ENCODE measurements at places on chromosomes 4 and X. TPM values are rescaled to one million over a fixed set of nuclear protein-coding genes. Genes with fewer than 3 reads are reported as not detected.
A peak's percentile ranks its signal among the peaks of the same experiment; 100 is the strongest.

- no peaks in the 10 kb centered on the region for H3K36me3 ChIP-seq
- no peak overlapping the region for H3K4me3 ChIP-seq
- H3K27me3 ChIP-seq = no peaks in the 10 kb centered on the region
- H3K4me1 ChIP-seq = peaks cover 33% of the 10 kb centered on the region
- DNase-seq = no peak
- peak overlapping the region; percentile 1 for H3K27ac ChIP-seq
These were observed 223.9 kb upstream of the ANKRD50 start for GRCh38 chr4:124936427-124936826.

- H3K27me3 ChIP-seq = no peaks in the 10 kb centered on the region
- no peak overlapping the region for H3K4me3 ChIP-seq
- H3K36me3 ChIP-seq = no peaks in the 10 kb centered on the region
- no peak for DNase-seq
- no peaks in the 10 kb centered on the region for H3K4me1 ChIP-seq
These were observed 19.1 kb upstream of the CXCL11 start for GRCh38 chr4:76055016-76055415.

GRCh38 chr4:185283723-185284122, 74.3 kb downstream of the SNX25 start:
- no peaks in the 10 kb centered on the region for H3K4me1 ChIP-seq
- DNase-seq = no peak
- H3K27ac ChIP-seq = no peak overlapping the region
- no peak overlapping the region for H3K4me3 ChIP-seq
- H3K27me3 ChIP-seq = no peaks in the 10 kb centered on the region

Gene RASL11B
- 2.2 TPM for total RNA-seq

Gene KDR
- total RNA-seq = 13.2 TPM

Gene TRPC3
- 0.33 TPM for total RNA-seq

Gene RBM46
- total RNA-seq = 4.1 TPM

Gene PDCL2
- not detected for total RNA-seq

Data from sigmoid colon (tissue), 7 donors.